ENCODE measurements at places on chromosomes 6 and 20. TPM values are rescaled to one million over a fixed set of nuclear protein-coding genes. Genes with fewer than 3 reads are reported as not detected.

GRCh38 chr20:23200413-23200812 is 114.3 kb upstream of the CD93 start:
- DNase-seq: no peak

DNA sequence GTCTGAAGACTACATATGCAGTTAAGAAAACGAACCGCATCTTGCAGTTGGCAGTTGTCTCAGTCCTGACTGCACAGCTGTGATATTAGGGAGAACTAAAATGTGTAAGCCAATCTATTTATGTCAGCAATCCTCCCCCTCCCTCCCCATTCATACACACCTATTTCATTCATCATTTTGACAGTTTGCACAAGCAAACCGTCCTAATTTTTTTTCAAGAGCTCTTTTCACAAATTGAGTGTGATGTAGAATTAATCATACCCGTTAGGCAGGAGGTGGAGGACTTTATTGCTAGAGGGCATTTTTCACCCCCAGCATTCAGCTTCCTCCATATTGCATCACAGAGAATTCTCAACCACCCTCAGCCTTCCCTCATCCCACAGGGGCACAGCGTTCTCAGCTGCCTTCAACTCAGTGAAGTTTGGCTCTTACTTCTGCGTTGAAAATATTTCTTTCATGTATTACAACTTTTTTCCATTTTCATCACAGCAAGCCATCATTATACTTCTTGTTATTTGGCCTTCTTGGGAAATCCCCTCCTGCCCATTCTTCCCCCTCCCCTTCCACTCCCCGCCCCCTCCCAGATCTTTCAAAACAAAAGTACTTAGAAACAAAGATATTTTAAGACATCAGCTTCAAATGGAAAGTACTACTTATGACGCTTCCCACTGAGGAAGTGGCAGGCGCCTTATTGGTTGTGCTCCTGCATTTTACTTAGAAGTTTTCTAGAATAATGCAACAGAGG is 37.5 kb downstream of the NOX3 start:
- DNase-seq: peak; percentile 68

DNA sequence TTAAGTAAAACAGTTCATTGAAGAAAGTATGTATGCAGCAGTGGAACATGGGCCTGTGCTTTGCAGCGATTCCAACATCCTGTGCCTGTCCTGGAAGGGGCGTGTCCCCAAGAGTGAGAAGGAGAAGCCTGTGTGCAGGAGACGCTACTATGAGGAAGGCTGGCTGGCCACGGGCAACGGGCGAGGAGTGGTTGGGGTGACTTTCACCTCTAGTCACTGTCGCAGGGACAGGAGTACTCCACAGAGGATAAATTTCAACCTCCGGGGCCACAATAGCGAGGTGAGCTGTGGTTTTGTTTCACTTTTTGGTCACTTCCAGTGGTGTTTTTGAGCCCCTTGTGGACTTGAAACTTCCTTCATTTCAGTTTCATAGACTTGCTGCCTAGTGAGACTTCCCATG is 1.7 kb downstream of the TULP4 start:
- no peak for DNase-seq

GRCh38 chr6:78835817-78836216 is 31.5 kb upstream of the IRAK1BP1 start:
- DNase-seq: no peak

PTGIS gene
- not detected for total RNA-seq

ANKRD6 gene
- not detected for total RNA-seq

OXT gene
- not detected for total RNA-seq

ARHGAP40 gene
- 0.06 TPM for total RNA-seq

- DNase-seq: no peak
Measured at GRCh38 chr6:89750338-89750737, 69.3 kb downstream of the MDN1 start.

DNA sequence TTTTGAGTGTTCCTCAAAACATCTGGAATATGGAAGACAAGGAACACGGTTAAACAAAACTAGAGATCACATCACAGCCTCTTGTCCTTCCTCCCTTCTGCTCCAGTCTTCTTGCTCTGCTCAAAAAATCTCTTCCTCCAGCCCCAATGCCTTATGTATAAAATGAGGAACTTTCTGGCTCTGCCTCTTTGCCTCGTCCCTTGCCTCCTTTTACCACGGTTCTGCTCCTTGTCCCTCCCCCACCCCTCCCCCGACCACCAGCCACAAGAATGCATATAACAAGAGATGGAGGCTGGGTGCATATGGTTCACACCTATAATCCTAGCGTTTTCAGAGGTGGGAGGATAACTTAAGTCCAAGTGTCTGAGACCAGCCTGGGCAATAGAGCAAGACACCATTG is 43.6 kb downstream of the PLAGL2 start:
- no peak for DNase-seq

PET117 gene
- total RNA-seq: 21.7 TPM

NOTCH4 gene
- total RNA-seq: 2.0 TPM

DNA sequence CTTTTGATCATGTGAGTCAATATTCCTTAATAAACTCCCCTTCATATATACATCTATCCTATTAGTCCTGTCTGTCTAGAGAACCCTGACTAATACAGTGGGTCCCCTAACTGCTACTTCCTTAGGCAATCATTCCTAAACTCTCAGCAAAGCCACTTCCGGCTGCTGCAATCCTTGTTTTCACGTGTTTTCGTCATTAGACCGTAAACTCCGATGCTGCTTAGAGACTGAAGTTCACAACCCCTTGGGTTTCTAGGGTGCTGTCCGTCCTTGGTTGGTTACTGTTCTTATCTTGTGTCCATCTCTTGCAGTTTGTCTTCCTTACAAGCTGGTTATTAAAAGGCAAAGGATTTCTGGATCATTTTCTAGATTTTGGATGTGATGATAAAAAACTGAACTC is 106.4 kb downstream of the GMPR start:
- DNase-seq: no peak

DNA sequence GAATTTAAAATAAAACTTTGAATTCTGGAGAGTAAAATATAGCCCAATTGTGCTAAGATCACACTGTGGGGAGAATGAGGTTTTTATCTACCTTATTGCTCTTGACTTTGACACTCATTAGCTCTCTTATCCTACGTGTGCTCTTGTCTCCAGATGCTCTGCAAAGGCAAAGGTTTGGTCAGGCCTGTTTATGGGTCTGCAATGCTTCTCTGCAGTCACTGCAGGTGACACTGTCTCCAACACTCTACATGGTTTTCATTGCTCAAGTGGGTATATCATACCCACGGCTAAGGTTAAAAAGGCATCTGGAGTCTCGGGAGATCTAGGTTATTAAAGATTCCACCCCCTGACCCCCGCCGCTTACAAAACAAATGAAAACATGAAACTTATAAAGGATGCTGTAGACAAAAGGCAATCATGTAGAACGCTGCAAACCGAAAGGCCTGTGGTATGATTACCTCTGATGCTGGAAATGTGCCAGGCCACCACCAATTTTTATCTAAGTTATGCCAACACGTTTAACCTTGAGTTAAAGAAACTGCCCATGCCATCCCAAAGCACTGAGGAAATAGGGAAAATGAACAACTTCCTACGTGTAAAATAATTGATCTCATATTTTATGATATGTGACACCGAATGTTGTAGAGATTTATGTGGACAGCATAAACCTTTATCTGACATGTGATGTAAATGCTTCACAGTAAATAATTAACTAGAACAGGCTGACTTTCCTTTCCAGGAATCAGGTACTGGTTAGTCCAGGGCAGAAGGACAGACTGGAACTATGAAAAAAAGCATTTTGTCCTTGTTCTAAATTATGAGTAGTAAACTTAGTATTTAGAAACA is 238.2 kb upstream of the NOX3 start:
- no peak for DNase-seq

DNA sequence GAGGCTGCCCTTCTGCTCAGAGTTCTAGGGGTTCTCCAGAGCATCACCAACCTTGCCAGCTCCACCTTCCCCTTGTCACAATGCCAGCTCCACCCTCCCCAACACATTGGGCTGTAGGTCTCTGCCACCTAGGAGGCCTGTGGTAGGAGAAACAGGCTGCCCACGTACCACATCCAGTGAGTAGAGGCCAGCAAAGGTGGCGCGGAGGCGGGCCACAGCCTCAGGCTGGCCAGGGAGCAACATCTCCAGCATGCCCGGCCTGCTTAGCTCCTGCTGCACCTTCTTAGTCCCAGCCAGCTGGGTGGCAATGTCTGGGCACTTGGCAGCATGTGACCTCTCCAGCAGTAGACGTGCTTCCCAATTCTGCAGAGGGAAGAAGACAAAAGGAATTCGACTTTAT is 23.8 kb downstream of the GSS start:
- no peak for DNase-seq

GINS1 gene
- 49.5 TPM for total RNA-seq

Data from SJSA1 (cell line).